ENCODE measurements at places on chromosomes 1 and 21.
A peak's percentile ranks its signal among the peaks of the same experiment; 100 is the strongest.

DNA sequence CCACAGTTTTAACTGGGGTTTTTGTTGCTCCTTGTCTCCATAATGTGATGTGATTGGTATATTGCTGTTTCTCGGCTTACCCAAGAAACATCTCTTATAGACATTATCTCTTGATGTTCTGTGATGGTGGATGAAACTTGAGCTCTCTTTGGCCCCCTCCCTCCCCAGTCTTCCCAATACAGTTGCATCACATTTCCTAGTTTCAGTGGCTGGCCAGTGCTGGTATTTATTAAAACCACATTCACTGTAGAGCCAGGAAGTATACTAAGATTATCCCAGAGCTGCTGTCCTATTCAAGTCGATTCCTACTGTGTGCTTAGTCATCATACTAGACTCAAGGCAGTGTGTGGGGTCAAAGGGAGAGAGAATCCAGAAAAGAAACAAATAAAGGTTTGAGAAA is 244.4 kb downstream of the KAZN start:
- H3K27me3 ChIP-seq = peaks cover 41% of the 10 kb centered on the region
- no peak overlapping the region for H3K4me3 ChIP-seq
- DNase-seq = no peak

DNA sequence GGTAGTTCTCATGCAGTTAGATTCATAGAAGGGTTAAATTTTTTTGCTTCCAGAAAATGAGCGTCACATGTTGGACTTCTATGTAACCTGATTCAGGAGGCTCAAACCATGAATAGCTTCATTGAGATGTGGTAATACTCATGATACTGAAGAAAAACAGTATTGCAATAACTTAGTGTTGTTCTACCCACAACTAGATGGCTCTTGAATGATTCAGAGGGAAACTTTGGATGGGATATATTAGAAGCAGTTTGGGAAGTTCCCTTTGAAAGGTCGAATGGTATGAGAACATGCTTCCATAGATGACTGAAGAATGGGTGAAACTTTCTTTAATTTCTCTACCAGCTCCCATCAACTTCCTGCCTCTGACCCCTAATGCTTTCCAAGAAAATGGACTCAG is 211.7 kb upstream of the PTGFR start:
- no peak overlapping the region for H3K27ac ChIP-seq
- no peak for DNase-seq
- no peaks in the 10 kb centered on the region for H3K27me3 ChIP-seq
- H3K36me3 ChIP-seq = no peaks in the 10 kb centered on the region

DNA sequence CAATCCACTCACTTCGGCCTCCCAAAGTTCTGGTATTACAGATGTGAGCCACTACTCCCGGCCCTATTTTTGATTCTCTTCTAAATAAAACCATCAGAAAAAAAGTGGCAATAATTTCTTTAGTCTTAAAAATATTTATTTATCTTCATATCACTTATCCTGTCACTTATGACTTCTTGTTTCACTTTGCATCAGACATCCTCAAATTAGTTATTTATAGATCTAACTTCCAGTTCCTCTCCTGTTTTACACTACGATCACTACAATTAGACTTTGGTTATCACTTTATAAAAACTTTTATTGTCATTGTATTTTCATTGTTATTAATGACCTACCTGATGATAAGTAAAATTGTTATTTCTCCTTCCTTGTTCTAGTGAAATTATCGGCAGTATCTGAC is 783.4 kb upstream of the BRINP3 start:
- no peak for DNase-seq
- no peaks in the 10 kb centered on the region for H3K27me3 ChIP-seq
- H3K4me1 ChIP-seq = no peaks in the 10 kb centered on the region
- no peak overlapping the region for H3K27ac ChIP-seq

GRCh38 chr1:2534687-2535441 is 4.8 kb upstream of the HES5 start:
- peaks cover 19% of the 10 kb centered on the region for H3K27me3 ChIP-seq
- DNase-seq = no peak
- no peaks in the 10 kb centered on the region for H3K36me3 ChIP-seq
- H3K4me1 ChIP-seq = no peaks in the 10 kb centered on the region
- no peak overlapping the region for H3K4me3 ChIP-seq

DNA sequence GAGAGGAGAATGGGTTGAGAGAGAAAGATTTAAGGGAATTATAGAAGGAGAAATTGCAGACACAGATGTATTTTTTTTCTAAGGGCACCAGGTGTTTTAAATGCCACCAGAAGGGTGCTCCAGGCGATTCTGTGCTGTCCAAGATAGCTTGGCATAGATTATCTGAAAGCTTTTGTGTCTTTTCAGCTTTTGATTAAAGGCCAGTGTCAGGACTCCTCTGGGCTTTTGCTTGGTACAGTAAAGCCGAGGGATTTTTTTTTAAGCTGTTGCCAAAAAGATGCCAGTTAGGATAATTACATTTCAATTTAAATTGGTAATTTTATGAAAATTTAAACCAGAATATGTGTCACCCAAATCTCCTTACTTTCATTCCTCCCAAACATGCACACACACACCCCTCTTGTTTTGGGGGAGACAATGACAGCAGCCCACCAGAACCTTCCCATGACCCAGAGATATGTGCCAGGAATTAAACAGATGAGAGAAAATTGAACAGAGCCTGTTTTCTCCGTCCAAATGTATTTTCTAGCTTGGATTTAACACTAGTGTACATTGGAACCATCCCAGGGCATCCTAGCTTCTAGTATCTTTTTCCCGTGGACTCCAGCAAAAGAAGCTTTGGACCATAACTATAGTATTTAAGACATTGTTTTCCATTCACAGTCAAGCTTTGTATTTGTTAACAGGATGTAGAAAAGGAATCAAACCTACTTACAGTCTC is 670.7 kb upstream of the CXADR start:
- DNase-seq = no peak
- H3K4me3 ChIP-seq = no peak overlapping the region
- H3K4me1 ChIP-seq = no peaks in the 10 kb centered on the region
- no peaks in the 10 kb centered on the region for H3K36me3 ChIP-seq

GRCh38 chr1:154742606-154743005 is 127.5 kb downstream of the KCNN3 start:
- H3K4me3 ChIP-seq = no peak overlapping the region
- no peak overlapping the region for H3K27ac ChIP-seq
- H3K36me3 ChIP-seq = no peaks in the 10 kb centered on the region

GRCh38 chr1:28264897-28265296 is 5.6 kb downstream of the SESN2 start:
- peaks cover 36% of the 10 kb centered on the region for H3K4me1 ChIP-seq
- H3K27ac ChIP-seq = no peak overlapping the region
- H3K4me3 ChIP-seq = no peak overlapping the region
- DNase-seq = no peak
- H3K27me3 ChIP-seq = no peaks in the 10 kb centered on the region

- no peak overlapping the region for H3K4me3 ChIP-seq
- no peaks in the 10 kb centered on the region for H3K27me3 ChIP-seq
- no peak overlapping the region for H3K27ac ChIP-seq
- no peak for DNase-seq
- no peaks in the 10 kb centered on the region for H3K36me3 ChIP-seq
Measured at GRCh38 chr1:209187589-209187988, 395.9 kb upstream of the CAMK1G start.

DNA sequence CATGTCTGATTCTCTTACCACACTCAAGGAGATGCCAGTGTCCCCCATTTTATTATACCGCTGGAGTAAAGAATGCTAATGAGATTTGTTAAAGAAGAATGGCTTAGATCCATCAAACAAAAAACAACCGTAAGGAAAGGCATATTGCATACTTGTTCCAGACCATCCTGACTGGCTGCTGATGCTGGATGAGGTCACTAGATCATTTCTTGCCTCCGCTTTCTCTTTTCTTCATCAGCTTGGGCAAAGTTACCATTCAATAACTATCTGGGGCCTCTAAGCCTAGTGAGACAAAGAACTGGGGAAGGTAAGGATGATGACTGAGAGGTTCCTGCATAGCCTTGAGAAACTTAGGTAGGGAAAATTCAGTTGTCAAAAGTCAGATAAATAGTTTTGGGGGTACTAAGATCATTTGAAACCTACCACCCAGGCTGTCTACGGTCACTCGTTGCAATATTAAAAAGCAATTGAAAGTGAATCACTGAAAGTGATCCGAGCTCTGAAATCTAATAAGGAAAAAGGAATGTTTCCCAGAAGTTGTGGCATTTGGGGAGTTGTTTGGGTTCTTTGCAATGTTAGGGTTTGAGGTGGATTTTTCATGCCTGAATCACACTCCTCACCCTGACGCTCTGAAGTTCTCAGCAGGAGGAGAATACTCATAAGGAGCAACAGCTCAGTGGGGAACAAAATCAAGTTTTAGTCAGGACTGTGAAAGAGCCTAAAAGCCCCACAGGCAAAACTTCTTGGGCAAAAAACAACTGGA is 176.8 kb downstream of the HHIPL2 start:
- no peak for DNase-seq
- H3K4me3 ChIP-seq = no peak overlapping the region
- H3K36me3 ChIP-seq = no peaks in the 10 kb centered on the region
- peaks cover 18% of the 10 kb centered on the region for H3K27me3 ChIP-seq

DNA sequence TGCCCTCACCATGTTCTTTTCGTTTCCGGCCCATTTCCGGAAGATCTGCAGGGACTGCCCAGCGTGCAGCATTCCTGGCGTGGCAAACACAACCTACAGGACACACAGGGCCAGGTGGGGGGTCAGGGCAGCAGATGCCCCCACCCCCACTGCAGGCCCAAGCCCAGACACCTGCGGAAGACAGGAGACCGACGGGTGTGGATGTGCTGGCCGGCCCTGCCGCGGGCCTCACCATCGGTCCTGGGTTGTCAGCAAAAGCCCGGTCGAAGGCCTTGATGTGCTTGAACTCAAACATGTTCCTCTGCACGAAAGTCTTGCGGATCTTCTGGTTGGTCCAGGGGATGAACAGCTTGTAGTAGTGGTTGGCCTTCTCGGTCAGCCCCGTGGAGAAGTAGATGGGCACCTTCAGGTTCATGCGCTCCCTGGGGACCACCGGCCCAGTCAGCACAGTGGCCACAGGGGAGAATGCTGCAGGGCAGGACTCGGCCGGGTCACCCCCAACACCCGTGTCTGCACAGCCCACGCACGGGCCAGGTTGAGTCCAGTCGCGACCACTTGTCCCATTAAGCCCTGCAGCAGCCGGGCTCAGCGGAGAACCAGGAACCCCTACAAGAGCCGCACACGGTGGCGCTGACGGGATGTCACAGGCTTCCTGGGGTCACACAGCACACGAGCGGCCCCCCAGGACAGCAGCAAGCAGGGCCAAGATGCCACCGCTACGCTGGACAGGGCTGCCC is 5.3 kb downstream of the PUSL1 start:
- H3K27ac ChIP-seq = peak overlapping the region; percentile 18
- no peak overlapping the region for H3K4me3 ChIP-seq
- H3K27me3 ChIP-seq = no peaks in the 10 kb centered on the region
- H3K4me1 ChIP-seq = peaks cover 4% of the 10 kb centered on the region

GRCh38 chr1:216824511-216824910 is 101.3 kb upstream of the ESRRG start:
- H3K36me3 ChIP-seq = no peaks in the 10 kb centered on the region
- no peak for DNase-seq
- no peak overlapping the region for H3K27ac ChIP-seq
- no peaks in the 10 kb centered on the region for H3K4me1 ChIP-seq

- no peak for DNase-seq
- no peaks in the 10 kb centered on the region for H3K36me3 ChIP-seq
- H3K27me3 ChIP-seq = peaks cover 19% of the 10 kb centered on the region
- H3K4me3 ChIP-seq = no peak overlapping the region
- H3K4me1 ChIP-seq = no peaks in the 10 kb centered on the region
Measured at GRCh38 chr1:219805191-219805590, 123.2 kb downstream of the SLC30A10 start.

- no peaks in the 10 kb centered on the region for H3K4me1 ChIP-seq
- no peak overlapping the region for H3K4me3 ChIP-seq
- no peaks in the 10 kb centered on the region for H3K36me3 ChIP-seq
- no peak overlapping the region for H3K27ac ChIP-seq
Measured at GRCh38 chr1:244874974-244875579, 10.7 kb upstream of the HNRNPU start.

GRCh38 chr1:70071601-70072000 is 133.8 kb downstream of the LRRC40 start:
- H3K4me1 ChIP-seq = no peaks in the 10 kb centered on the region
- DNase-seq = no peak
- H3K27ac ChIP-seq = no peak overlapping the region
- no peaks in the 10 kb centered on the region for H3K27me3 ChIP-seq
- H3K4me3 ChIP-seq = no peak overlapping the region

DNA sequence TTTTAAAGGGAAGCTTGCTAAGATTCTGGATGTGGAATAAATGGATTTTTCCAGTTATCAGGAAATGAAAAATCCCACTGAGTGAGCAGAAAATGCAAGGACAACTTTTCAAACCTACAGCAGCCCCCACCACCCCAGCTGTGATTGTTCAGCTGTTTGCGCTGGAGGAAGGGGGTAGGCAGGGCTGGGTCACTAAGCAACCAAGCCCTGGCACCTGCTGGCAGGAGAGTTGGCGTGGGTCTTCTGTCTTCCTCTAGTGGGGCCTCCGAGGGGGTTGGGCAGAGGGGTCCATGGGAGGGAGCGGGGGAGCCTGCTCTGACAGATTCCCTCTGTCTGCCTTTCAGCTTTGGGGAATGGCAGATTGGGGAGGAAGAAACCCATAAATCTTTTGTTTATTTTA is 45.3 kb downstream of the EIF2D start:
- no peak for DNase-seq
- H3K4me1 ChIP-seq = peaks cover 94% of the 10 kb centered on the region
- H3K36me3 ChIP-seq = peaks cover 82% of the 10 kb centered on the region
- H3K27me3 ChIP-seq = no peaks in the 10 kb centered on the region

- no peaks in the 10 kb centered on the region for H3K4me1 ChIP-seq
- no peak overlapping the region for H3K4me3 ChIP-seq
- no peaks in the 10 kb centered on the region for H3K27me3 ChIP-seq
- no peak for DNase-seq
Measured at GRCh38 chr1:3504822-3505153, 50.3 kb downstream of the ARHGEF16 start.

DNA sequence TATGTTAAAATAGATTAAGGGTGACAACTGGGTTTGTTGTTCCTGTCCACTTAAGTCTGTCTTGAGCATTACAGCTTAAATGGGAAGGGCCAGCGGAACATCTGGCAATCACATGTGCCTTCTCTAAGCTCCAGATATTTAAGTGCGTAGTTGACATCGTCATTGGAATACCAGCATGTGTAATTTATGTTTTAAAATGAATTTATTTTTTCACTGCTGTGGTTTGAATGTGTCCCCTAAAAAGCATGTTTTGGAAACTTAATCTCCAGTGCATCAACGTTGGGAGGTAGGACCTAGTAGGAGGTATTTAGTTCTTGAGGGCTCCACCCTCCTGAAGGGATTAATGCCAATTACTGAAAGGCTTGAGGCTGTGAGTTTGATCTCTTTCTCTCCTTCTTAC is 13.4 kb downstream of the ZCCHC17 start:
- H3K36me3 ChIP-seq = peaks cover 27% of the 10 kb centered on the region
- DNase-seq = no peak
- peaks cover 8% of the 10 kb centered on the region for H3K4me1 ChIP-seq

All from effector memory CD8-positive, alpha-beta T cell (primary cell).